Fibroblast of upper back skin (primary cell): ENCODE measurements at places on chromosomes 2 and 18.

GRCh38 chr18:43079422-43079821 lies 36.1 kb downstream of the RIT2 start:
- DNase-seq = no peak

DNA sequence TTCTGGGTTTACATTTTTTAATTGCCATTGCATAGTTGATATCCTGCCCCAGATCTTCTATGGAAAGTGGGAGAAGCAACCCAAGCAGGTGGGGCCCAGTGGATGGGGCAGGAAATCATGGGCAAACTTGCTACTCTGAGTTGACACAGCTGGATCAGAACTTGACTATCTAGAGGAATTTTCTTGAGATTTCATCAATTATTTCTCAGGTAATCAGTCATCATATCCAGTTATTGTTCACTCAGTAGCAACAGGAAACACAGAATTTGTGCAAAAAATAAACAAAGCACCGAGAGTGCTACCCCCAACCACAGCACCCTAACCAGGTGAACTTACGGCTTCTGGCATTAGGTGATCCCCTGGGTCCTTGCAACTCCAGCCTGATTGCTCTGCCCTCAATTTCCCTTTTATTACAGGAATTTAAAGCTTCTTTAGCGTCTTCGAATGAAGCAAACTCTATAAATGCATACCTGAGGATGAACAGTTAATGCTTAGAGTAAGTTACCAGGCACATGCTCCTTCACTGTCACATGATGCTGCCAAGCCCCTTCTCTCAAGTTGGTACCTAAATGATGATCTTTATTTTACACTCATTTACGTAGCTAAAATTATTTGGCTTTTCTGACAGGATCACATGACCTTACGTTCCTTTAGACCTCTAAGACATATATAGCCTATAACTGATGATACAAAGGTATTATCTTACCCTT lies 7.8 kb downstream of the NCL start:
- no peak for DNase-seq

DNA sequence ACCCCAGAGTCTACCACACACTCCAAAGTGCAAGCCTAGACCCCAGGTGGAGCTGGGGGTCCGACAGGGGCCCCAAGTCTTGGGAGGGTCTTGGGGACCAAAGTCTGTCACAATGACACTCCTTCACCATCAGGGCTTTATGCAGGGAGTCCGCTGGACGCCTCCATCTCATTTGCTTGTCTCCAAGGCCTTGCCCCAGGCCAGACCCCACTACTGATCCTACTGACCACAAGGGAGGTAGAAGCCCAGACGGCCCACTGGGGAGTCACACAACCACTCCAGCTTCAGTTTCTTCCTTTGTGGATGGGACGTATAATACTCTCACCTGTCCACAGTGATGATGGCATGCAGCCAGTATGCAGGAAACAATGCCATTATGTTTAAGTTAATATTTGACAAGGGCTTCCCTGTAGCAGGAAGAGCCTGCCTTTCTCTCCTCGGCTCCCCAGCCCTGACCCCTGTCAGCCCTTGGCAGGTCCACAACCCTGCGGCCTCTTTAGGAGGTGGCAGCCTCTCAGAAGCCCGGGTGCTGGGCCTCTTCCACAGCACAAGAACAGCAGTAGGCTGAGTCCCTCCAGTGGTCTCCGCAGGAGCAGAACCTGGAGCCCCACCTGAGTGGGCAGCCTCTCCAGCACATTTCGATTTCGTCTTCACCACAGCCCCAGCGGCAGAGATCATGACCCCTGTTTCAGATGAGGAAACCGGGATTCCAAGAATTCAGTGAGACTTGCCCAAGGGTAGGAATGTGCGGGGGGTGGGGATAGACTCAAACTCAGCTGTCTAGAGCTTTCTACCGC lies 6.5 kb downstream of the BIN1 start:
- no peak for DNase-seq

DNA sequence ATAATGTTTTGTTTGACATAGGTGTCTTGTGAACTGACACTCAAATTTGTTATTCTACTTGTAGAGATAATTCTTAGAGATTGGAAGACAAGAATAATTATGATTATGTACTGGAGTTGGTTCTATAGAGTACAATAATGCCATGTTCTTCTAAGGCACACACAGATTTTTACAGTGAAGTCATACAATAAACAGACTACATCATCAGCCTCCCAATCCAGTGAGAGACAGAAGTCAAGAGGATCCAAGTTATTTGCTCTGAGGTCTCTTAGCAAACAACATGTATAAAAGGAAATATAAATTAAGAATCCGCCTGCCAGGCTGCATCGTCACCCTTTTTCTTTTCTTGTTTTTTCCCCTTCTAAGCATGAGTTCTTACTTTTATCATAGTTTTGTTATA lies 613.5 kb upstream of the SETBP1 start:
- DNase-seq = no peak

- peak; percentile 38 for DNase-seq
These were observed 58.6 kb downstream of the ZEB2 start for GRCh38 chr2:144461308-144461766.

- DNase-seq = no peak
These were observed 81.9 kb downstream of the TCF4 start for GRCh38 chr18:55506074-55506473.

- DNase-seq = no peak
These were observed 135.3 kb downstream of the CALCRL start for GRCh38 chr2:187312718-187313282.

DNA sequence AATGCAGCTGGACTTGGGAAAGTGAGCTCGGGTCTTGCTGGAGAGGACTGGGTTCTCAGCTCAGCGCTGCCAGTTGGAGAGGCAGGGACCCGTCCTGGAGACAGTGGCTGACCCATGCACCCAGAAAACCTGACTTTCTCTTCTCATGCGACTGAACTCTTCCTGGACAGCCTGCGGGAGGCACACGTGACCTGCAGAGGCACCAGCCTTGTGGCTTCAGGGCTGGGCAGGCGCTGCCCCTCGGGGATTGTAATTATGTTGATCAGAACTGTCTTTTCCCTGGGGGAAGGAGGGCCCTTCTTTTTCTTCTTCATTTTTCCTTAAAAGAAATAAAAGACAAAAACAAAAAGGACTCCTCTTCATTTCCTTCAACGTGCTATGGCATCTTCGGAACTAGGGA lies 198.1 kb downstream of the VAPA start:
- no peak for DNase-seq

- DNase-seq = no peak
These were observed 334.3 kb downstream of the CLIP4 start for GRCh38 chr2:29449499-29449898.

DNA sequence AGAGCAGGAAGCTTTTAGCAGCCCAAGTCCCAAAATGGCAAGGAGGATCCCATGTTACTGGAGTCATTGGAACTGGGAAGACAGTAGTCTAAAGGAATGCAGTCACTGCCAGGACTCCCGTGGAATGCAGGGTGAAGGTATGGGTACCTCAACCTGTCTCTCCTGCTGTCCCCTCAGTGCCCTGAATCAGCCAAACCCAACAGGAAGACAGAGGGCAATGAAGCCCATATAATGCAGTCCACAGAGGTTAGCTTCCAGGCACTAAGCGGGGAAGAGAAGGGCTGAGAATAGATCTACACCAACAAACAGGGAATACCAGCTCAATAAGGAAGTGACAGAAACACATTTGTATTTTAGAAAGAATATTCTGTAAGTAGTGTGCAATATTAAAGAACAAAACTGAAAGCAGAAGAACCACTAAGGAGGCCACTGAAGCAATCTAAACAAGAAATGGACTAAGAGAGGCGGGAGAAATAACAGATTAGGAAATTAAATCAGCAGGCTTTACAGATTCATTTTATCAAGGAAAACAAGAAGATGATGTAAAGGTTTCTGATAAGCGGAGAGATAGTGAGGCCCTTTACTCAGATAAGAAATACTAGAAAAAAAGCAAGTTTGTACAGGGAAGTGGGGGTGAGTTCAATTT lies 8.3 kb downstream of the NEMP2 start:
- no peak for DNase-seq

DNA sequence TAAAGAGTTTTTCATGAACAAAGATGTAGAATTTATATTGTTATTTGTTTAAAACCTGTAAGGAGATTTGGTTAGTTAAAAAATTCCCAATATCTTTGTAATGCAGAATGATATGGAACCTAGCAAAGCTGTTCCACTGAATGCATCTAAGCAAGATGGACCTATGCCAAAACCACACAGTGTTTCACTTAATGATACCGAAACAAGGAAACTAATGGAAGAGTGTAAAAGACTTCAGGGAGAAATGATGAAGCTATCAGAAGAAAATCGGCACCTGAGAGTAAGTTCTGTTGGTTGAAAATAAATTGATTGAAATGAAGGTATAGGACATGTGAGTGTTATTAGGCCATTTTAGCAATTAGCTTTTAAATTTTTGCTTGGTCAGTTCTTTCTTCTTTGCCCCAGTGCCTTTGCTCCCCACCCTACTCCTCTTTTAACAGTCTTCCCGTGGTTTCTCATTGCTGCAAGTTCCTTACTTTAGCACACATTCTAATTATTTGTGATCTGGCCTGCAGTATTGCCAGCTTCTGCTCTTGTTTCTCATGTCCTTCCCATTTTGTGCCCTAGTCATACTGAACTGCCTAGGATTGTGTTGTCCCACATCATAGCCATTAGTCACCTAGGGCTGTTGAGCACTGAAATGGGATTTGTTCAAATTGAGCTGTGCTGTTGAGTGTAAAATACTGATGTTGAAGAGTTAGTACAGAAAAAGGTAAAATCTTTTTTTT lies 36.6 kb downstream of the VAPA start:
- peak; percentile 65 for DNase-seq

GRCh38 chr2:178674122-178674521 lies 133.1 kb downstream of the TTN start:
- DNase-seq = no peak

- DNase-seq = peak; percentile 48
These were observed 41.9 kb downstream of the SPTBN1 start for GRCh38 chr2:54497763-54498680.

- DNase-seq = no peak
These were observed 263.7 kb upstream of the REV1 start for GRCh38 chr2:99753505-99753904.

GRCh38 chr2:58764338-58765104 lies 523.4 kb upstream of the FANCL start:
- no peak for DNase-seq

- DNase-seq = no peak
These were observed 433.1 kb upstream of the MAP2 start for GRCh38 chr2:208990716-208991115.

- DNase-seq = no peak
These were observed 108.9 kb upstream of the IL1R2 start for GRCh38 chr2:101882769-101883307.

DNA sequence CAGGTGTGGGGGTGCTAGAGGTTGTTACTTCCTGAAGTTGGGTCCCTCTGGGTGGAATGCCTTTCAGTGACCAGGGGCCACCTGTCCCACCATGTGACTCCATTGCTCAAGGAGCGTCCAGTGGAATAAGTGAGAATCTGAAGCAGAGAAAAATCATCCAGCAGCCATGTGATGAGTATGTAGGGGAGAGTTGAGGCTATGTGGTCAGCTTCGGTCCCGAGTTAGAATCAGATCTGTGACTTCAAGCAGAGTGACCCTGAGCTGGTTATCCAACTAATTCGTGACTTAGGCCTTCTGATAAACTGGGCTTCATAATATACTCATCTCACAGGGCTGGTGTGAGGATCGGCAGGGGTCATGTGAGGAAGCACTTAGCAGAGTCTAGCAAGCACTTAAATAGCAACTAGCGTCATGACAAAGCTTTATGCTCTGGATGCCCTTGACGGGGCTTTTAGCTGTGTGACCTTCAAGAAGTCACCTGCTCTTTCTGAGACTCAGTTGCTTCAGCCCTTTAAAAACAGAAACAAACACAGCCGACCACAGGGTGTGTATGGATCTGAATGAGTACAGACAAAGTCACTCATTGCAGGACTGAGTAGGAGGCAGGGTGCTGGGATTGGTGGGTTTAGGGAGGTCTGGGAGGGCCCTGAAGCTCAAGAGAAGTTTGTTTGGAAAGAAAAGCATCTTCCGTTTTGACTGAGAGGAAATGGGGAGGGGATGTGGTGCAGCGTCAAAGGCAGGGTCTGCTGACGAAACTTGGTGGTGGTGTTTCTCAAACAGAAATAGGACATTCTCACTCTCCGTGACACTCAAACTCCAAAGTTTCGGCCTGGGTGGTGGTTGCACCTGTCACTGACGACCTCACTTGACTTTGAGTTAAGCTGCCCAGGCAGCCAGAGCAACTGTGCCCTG lies 264.0 kb upstream of the CXCR4 start:
- no peak for DNase-seq

DNA sequence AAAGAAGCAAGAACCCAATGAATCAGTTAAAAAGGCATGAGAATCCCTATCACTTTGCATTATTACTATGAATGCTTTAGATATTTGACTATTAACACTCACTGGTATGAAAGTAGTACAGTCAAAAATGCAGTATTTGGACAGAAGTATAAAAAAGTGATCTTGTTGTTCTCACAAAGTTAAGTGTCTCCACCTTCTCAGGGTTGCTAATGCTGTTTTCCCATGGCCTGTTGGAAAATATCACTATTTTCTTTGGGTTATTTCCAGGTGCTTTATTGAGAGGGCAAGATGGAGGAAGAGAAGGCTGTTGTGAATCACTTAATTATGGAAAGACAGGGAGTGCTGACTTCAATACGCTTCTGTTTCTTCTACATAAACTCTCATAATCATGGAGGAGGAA lies 13.6 kb upstream of the CREB1 start:
- peak; percentile 38 for DNase-seq

GRCh38 chr18:49006641-49007454 lies 56.1 kb upstream of the SMAD7 start:
- DNase-seq = peak; percentile 50
